Naive thymus-derived CD8-positive, alpha-beta T cell (primary cell): ENCODE measurements at places on chromosomes 6 and 20.

DNA sequence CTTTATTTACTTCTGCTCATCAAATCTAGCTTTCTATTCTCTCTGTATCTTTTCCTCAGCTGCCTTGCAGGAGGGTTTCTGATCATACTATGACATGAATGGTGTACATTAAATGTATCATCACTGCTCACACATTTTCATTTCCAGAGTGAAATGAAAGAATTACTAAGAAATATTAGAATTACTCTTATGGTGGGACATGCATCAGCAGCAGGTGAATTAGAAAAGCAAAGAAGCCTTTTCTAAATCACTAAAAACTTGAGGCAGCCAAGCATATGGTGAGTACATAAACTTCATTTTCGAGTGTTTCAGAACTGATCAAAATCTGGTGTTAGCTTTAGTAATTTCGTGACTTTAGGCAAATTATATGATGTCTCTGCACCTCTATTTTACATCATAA is 23.6 kb downstream of the IL17A start:
- DNase-seq, result no peak

DNA sequence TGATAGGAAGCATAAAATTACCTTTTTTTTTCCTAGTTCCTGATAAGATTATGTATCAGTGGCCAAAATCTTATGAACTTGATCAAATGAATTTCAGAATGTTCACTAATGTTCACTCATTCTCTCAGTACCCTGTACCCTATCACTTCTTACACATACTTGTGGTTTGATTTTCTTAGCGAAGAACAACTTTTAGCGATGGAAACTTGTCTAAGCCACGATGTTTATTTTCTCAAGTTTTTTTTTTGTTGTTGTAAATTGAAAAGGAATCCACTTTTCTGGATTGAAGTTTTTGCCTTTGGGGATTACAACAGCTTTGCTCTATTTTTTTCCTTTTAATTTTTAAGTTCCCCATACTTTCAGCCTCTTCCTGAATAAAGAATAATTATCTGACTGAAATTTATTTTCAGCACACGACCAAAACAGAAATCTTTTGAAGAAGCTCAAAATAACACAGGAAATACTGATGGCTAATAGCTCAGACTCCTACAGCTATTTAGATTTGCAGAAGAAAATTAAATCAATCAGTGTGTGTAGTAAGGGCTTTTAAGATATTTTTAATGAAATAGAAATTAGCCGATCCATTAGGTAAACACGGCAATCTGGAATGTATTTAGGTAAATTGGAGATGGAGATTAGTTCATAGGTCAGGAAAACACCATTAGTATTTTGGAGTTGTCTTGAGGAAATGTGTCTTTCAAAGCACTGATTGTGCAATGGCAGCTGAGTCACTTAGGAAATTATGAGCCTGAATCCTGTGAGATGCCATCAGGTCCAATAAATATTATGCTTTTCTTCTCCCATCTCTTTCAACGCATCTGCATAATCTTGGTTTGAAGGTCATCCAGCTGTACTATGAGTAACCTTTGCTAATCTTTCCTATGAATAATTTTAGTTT is 217.5 kb downstream of the GJA1 start:
- DNase-seq, result no peak

DNA sequence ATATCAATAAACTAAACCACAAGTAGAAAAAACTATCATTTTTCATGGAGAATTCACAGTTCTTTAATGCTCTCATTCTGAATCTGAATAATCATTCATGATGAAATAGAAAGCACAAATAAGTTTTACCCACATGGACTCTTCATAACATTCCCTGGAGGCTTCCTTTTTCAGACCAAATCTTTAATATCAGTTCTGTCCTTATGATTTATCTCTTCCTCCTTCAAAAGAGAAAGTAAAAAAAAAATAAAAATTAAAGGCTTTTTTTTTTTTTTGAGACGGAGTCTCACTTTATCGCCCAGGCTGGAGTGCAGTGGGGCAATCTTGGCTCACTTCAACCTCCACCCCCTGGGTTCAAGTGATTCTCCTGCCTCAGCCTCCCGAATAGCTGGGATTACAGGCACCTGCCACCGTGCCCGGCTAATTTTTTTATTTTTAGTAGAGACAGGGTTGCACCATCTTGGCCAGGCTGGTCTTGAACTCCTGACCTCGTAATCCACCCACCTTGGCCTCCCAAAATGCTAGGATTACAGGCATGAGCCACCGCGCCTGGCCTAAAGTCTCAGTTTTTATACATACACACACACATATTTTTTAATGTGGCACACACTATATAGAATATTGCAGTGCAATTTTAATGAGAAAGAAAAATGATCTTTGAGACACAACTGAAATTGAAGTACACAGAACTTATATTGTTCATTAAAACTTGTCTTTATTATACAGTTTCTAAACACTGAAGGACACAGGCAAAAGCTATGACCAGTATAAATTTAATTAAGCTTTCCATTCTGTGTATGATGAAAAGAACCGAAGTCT is 31.9 kb upstream of the ZNF217 start:
- DNase-seq, result no peak

DNA sequence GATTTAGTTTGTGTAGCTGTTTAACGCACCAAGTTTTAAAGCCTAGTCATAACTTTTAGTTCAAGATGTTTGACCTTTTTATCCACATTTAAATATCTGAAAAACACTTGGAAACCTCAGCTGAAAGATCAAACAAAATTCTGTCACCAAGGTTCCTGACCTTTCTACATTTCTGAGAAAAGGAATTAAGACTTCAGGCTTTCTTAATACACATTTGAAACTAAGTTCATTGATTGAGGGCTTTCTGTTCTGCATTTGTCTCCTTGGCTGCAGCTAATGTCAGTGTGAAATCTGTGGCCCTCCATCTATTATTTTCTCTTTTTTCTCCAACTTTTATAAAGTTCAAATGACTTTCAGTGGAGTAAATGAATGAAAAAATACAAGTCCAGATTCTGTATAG is 22.7 kb upstream of the FBXL4 start:
- DNase-seq, result no peak

DNA sequence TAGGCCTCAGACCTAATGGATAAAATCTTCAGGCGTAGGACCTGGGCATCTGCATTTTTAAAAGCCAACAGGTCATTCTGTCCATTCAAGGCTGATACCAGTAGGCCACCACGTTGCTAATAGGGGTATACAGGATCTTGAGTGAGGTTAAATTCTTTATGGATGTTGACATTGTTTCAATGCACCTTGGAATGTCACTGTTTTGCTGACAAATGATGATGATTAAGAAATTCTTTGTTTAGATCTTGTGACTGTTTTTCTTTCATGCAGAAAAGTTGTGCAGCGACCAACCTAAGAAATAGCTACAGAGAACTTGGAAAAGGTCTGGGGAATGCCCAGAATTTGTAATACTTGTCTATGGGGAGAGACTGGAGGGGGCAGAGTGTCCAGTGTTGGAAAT is 101.1 kb upstream of the CLDN20 start:
- DNase-seq, result no peak

DNA sequence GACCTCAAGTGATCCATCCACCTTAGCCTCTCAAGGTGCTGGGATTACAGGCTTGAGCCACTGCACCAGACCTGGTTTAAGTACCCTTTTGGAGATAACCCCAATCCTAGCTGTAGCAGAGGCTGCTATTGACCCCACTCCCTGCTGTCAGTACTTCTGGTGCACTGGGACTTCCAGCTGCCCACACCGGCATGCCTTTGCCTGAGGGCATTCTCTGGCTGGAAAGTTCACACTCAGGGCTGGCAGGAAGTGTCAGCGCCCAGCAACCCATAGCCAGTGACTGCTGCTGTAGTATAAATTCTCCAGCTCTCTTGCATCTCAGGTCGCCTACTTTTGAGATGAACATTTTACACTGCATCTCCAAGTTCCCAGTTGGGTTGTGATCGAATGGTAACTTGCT is 75.3 kb downstream of the UTRN start:
- no peak for DNase-seq

GRCh38 chr20:8428988-8429387 is 296.9 kb downstream of the PLCB1 start:
- DNase-seq, result no peak

- DNase-seq, result no peak
These were observed 12.2 kb downstream of the TGIF2 start for GRCh38 chr20:36585410-36586125.

DNA sequence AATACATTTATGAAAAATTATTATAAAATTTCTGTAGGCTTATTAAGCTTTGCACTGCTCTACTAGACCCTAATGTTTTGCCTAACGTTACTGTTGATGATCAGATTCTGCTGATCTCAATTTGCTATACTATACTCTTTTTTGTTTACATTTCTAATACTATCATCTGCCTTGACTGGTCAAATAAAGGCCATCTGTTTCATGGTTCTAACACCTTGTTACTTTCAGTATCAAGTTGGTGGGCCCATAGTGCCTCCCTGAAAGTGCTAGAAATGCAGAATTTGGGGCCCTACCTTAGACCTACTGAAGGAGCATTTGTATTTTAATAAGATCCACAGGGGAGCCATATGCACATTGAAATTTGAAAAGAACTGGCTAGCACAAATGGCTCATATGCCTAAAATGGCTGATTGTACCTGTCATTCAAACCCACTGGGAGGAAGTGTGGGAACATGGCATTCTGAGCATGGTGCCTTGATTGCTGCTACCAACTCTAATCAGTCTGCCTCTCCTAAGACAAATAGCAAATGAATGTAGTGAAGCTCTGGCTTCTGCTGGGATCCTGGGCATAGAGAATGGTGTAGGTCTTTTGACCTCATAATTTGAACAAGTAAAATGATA is 199.1 kb upstream of the BTBD3 start:
- no peak for DNase-seq

- peak; percentile 52 for DNase-seq
These were observed at the start of gene OPRM1 for GRCh38 chr6:154039231-154039842. OPRM1 (plus strand) TSS chr6:154039240; CDS start chr6:154039545, 305 bp downstream.

- DNase-seq, result no peak
These were observed 152.7 kb downstream of the ANKRD60 start for GRCh38 chr20:58075586-58076345.
